ENCODE measurements at places on chromosomes 2 and 18.
A peak's percentile ranks its signal among the peaks of the same experiment; 100 is the strongest.

GRCh38 chr2:24818721-24819167 lies 25.5 kb downstream of the CENPO start:
- DNase-seq: peak; percentile 53

DNA sequence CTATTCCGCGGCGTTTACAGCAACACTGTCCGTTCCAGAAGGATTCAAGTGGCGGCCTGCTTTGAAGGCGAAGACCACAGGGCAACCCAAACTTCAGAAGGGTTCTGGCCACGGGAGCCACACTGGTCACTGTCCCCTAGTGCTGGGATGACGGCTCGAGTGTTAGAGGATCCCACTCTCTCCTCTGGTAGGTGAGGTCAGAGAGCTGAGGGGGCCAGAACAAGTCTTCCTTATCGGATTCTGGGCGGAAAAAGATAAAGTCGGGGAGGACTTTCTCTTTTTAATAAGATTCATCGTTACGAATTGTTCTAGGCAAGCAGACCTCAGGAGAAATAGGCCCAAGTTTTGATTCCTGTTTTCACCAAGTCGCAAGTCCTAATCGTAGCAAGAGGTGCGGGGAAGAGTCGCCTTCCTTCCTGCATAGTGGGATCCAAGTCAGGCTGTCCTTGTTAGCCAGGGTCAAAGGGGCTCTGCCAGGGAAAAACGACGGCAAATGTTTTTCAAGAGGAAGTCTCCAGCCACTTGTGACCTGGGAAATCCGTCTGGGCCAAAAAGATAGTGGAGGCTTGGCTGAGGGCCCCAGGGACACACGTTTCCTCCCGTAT lies 864 bp upstream of the MYL12A start:
- DNase-seq: peak; percentile 94

DNA sequence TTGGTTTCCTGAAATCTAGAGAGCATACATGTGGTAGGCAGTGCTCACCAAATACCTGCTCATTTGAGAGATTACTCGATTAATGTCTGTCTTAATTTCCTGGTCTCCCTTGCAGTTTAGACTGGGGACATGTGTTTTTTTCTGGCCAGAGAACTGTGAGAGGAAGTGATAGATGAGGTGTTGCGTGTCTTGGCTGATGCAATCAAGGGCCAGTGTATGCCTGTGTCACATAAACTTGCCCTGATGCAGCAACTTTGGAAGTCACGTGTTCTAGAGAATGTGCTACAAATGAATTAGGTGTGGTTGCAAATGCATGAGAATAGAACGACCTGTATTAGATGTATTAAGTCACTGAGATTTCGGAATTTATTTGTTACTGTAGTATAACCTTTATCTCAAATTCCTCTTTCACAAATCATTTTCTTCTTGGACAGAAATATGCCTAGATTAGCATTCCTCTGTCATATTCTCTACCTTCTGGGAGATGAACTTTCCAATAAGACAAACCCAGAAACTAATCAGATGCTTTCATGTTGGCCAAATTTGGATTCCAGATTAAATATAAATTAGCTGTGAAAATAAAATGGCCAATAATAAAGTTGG lies 9.9 kb upstream of the IL1A start:
- DNase-seq: peak; percentile 84

DNA sequence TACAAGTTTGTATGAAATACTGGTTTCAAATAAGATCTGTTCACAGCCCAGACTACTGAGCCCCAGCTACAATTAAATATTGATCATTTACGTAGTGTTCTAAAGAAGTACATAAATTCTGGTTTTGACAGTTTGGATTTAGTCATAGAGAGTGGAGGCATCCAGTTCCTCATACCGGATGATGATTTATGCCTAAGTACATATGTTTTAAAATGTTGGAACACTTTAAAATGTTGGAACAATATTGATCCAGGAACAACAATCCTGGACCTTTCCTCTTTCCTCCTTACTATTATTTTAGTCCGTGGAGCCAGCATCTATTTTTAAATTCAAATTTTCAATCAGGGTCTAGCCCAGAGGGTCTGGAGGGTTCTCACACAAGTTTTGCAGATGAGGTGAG lies 22.8 kb upstream of the TTN start:
- no peak for DNase-seq

DNA sequence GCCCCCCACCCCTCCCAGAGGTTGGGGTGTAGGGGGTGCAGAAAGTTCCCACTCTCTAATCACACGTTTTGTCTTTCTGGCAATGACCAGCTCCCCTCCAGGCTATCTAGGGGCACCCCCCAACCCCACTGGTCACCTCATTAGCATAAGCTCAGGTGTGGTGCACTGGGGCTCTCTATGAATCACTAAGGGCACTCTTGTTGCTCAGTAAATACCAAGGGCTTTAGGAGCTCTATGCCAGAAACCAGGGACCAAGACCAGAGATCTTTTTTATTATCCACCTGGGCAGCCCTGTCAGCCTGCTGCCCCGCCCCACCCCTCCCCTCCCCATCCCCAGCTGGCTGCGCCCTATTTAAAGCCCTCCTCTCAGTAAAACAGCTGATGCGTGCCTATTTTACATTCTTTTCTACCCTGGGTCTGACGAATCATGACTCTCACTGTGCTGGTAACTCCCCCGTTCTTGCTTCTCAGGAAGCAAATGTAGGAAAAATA lies 24.3 kb downstream of the NCK2 start:
- no peak for DNase-seq

DNA sequence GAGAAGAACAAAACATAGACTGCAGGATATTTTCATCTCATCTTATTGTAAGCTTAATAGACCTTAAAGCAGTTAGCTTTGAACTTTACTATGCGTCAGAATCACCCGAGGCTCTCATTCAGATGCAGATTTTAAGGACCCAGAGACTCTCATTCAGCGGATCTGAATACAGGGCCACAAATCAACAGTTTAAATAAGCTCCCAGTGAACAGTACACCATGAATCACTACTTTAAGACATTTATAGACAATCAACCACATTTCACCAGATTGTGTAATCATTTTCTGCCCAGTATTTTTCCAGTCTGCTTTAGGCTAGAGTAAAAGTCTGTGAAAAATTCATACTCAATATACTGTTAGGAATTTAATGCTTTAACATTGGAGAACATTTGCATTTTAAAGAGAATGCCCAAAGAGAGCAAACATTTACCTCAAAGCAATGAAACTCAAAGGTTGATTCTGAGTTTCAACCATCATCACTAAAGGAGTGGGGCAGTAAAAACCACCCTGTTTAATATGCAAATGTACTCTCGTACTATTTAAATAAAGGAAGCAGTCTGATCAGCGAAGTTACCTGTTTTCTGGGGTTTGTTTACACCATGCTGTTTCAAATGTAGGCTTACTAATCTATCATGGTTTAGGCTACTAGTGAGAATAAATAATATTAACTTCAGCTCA lies 11.0 kb upstream of the ALPK2 start:
- DNase-seq: no peak

- DNase-seq: no peak
Observed at GRCh38 chr2:145090841-145091761, 571.2 kb upstream of the ZEB2 start.

- DNase-seq: no peak
Observed at GRCh38 chr18:26642440-26643348, 94.3 kb upstream of the KCTD1 start.

DNA sequence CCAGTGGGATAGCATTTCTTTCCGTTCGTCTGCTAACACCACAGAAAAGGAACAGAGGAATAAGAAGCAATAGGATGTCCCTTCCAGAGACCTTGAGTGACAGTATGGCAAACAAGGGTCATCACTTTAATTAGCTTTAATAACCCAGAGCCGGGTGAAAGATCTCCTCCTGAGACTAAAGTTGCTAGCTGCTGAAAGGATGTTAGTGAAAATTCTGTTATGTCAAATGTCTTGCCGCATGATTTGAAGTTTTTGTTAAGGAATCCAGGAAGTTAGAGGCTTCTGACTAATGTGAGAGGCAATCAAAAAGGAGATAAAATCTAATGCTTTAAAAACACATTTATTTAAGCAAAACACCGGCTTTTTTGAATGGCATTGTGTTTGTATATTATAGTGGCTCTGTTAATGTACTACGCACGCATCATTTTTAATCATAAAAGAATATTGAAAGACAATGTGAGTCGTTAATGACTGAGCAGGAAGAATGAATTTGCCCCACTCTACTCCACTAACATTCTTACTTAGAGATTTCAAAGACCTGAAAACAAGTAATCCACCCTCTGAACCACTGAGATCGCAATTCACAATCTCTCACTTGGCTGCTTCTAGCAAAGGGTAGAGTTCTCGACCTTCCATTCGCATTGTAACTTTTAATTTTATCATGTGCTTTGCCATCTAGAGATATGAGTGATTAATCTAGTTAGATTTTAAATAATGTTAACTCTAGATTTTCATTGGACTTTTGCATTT lies 536.6 kb downstream of the LRRTM4 start:
- no peak for DNase-seq

DNA sequence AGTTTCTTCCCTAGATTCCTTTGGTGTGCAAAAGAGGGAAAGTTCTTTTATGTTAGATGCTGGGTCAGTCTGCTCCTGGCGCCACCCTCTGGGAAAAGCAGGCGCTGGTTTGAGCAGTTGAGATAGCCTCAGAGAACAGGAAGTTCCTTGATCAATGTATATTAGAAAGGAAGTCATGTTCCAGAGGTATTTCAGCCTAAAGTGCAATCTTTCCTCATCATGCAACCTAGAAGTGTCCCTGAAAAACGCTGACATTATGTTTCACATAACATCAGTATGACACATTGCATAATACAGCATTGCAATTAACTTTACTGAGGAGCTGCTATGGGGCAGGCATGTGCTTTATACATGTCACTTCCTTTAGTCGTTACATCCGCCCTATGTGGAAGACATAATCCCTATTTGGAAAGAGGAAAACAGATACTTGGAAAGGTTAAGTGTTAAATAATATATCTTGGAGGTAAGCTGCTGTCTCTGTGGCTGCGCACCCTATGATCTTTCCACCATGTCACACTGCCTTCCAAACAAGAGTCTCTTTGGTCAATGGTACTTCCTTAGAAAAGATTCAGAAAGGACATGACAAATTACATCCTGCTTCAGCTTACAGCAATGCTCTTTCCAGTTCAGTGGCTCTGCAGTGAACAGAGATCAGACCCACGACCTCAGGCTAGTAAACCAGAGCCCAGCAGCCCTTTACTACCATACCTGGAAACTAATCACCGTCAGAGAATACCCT lies 369.7 kb downstream of the RAD51AP2 start:
- DNase-seq: no peak

GRCh38 chr2:195055996-195056395 lies 601.0 kb upstream of the SLC39A10 start:
- DNase-seq: no peak

GRCh38 chr2:203857656-203858055 lies 9.9 kb upstream of the CTLA4 start:
- no peak for DNase-seq

GRCh38 chr18:75249672-75250470 lies 39.3 kb downstream of the TSHZ1 start:
- DNase-seq: no peak

DNA sequence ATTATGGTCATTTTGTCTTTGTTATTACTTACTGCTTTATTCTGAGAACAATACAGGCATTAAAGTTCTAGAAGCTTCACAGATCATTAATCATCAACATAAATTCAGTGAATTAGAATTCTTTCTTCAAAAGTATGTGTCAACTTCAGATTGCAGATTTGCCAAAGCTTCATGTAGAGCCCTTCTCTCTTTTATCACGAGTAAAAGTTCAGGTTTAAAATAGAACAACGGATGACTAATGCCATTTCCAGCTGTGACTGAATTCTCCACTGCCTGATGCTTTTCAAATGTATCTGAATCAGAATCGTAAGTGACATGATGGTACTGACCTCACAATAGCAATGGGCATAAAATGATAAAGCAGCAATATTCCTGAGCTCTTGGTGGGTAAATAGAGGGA lies 116.0 kb downstream of the ABCA12 start:
- no peak for DNase-seq

DNA sequence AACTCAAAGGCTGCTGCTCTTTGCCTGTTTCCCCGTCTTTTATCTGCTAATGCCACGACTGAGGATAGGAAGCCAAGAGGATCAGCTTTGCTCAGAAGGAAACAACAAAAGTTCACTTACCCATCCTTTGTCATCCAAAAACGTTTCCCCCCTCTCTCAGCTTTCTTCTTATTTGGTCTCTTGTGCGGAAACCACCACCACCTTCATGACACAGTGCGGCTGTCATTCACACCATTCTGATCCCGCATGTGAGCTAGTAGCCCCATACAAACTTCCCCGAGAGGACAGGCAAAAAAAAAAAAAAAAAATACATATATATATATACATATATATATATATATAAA lies 656 bp downstream of the LRRTM4 start:
- DNase-seq: no peak

GRCh38 chr2:42342795-42343241 lies 18.2 kb downstream of the COX7A2L start:
- no peak for DNase-seq

GRCh38 chr18:36649205-36649604 lies 179.6 kb downstream of the TPGS2 start:
- no peak for DNase-seq

DNA sequence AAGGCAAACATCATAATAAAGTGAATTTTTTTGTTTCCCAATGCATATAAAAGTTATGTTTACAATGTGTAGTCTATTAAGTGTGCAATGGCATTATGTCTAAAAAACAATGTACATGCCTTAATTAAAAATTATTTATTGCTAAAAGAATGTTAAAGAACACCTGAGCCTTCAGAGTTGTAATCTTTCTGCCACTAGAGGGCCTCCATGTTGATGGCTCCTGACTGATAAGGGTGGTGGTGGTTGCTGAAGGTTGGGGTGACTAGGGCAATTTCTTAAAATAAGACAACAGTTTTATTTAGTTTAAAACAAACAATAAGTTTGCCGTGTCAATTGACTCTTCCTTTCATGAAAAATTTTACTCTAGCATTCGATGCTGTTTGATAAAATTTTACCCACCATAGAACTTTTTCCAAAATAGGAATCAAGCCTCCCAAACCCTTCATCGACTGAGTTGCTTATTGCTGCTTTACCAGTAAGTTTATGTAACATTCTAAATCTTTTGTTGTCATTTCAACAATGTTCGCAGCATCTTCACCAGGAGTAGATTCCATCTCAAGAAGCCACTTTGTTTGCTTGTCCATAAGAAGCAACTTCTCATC lies 32.3 kb downstream of the MAP3K2 start:
- DNase-seq: peak; percentile 69

GRCh38 chr18:42338683-42339082 lies 383.6 kb downstream of the PIK3C3 start:
- no peak for DNase-seq

GRCh38 chr2:170739048-170739447 lies 23.9 kb downstream of the SP5 start:
- no peak for DNase-seq

DNA sequence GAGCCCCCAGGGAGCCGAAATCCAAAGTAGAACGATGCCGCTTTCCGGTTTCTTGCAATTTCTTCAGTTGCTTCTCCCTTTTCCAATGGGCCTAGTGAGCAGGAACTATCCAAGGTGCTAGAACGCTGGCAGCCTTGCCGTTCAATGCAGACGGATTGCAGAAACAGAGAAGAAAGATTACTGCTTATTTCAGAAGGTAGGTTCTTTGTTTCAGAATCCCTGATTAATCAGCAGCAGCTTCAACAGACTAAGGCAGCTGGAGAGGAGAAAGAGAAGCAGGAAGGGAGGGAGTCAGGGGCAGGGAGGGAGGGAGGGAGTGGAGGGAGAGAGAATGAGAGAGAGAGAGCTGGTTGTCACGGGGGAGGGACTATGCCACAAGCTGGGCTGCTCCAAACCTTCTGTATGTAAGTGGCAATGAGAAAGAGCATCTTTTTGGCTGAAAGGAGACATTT lies 576 bp downstream of the NYAP2 start:
- no peak for DNase-seq

- DNase-seq: no peak
Observed at GRCh38 chr18:30682672-30683071, 359.9 kb downstream of the DSC3 start.
